ENCODE measurements at places on chromosomes 2 and 18. TPM values are rescaled to one million over a fixed set of nuclear protein-coding genes. Genes with fewer than 3 reads are reported as not detected.

- H3K4me3 ChIP-seq = no peak overlapping the region
- DNase-seq = no peak
- no peak overlapping the region for H3K27ac ChIP-seq
- peaks cover 4% of the 10 kb centered on the region for H3K27me3 ChIP-seq
These were observed 94.9 kb downstream of the KCTD1 start for GRCh38 chr18:26453386-26453901.

GRCh38 chr2:8554296-8554806 lies 127.5 kb upstream of the ID2 start:
- no peak overlapping the region for H3K27ac ChIP-seq
- peaks cover 12% of the 10 kb centered on the region for H3K4me1 ChIP-seq
- H3K36me3 ChIP-seq = peaks cover 3% of the 10 kb centered on the region
- no peaks in the 10 kb centered on the region for H3K27me3 ChIP-seq
- no peak overlapping the region for H3K4me3 ChIP-seq
- DNase-seq = no peak

DNA sequence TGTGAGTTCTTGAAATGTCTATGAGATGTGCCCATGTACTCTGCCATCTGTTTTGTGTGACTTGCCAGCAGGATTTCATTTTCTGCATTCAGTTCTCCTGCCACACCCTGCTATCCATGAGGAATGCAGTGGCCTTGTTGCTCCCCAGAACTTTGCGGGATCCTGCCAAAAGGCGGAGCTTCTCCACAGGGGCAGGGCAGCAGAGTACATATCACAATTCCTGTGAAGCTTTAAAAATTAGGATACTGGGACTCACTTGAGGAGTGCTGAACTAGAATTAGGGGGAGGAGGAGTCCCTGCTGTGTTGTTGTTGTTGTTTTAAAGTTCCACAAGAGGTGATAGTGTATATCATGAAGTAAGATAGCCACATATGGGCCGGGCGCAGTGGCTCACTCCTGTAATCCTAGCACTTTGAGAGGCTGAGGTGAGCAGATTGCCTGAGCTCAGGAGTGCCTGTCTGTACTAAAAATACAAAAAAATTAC lies 76.4 kb downstream of the TANC1 start:
- no peak overlapping the region for H3K27ac ChIP-seq
- H3K27me3 ChIP-seq = peaks cover 5% of the 10 kb centered on the region
- no peak for DNase-seq
- H3K4me1 ChIP-seq = no peaks in the 10 kb centered on the region
- H3K36me3 ChIP-seq = no peaks in the 10 kb centered on the region

- no peak overlapping the region for H3K27ac ChIP-seq
- peaks cover 9% of the 10 kb centered on the region for H3K27me3 ChIP-seq
- H3K4me1 ChIP-seq = no peaks in the 10 kb centered on the region
- no peak for DNase-seq
- no peaks in the 10 kb centered on the region for H3K36me3 ChIP-seq
- no peak overlapping the region for H3K4me3 ChIP-seq
These were observed 96.8 kb upstream of the ARL4C start for GRCh38 chr2:234593636-234594035.

DNA sequence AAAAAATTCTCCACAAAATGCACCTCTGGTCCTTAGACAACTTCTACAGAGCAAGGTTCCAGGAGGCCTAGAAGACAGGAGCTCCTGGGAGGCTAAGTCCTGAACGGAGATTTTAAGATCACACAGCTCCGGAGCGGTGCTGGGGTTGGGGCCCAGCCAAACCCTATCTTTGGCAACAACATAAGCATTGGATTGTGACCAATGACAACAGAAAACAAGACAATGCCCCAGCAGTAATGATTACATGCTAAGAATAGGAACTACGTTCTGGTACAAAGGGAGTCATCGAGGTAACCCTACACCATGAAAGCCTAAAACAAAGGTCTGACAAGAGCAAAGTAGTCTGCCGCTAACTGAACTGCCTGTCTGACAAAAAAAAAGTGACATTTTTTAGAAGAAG lies 171.2 kb downstream of the CMPK2 start:
- no peaks in the 10 kb centered on the region for H3K4me1 ChIP-seq
- no peaks in the 10 kb centered on the region for H3K36me3 ChIP-seq
- DNase-seq = no peak
- no peak overlapping the region for H3K27ac ChIP-seq
- H3K27me3 ChIP-seq = no peaks in the 10 kb centered on the region

DNA sequence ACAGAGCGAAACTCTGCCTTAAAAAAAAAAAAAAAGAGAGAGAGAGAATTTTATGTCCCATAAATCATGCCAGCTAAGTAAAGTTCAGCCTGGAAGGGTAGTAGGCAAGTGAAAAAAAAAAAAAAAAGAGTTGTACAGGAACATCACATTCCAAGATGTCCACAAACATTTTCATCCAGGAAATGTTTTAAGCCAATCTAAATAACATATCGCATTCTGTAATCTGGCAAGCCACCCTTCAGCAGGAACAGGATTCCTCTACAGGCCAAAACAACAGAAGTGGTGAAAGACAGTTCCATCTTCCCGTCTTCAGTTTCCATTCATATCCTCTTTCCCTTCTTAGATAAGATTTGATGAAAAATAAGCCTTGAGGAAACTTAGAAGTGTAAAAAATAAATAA lies 1108.1 kb upstream of the DDX18 start:
- H3K27ac ChIP-seq = no peak overlapping the region
- no peaks in the 10 kb centered on the region for H3K27me3 ChIP-seq
- no peak for DNase-seq
- no peaks in the 10 kb centered on the region for H3K36me3 ChIP-seq

DNA sequence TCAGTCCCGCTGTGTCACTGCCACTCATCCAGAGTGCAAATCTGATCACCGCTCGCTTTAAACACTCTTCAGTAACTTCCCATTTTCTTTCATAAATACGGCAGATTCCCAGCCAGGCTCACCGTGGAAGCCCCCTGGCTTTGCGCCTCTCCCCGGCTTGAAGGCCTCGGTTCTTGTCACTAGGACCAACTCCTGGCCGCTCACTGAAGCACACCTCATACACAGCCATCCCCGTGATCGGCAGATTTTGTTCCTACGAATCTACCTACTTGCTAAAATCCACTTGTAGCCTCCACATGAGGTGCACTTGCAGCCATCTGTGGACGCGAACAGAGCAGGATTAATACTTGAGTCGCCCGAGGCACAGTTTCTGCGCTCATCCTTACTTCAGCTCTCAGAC lies 462.4 kb upstream of the MYT1L start:
- DNase-seq = no peak
- H3K4me1 ChIP-seq = no peaks in the 10 kb centered on the region
- no peak overlapping the region for H3K27ac ChIP-seq
- H3K4me3 ChIP-seq = no peak overlapping the region
- peaks cover 6% of the 10 kb centered on the region for H3K27me3 ChIP-seq

DNA sequence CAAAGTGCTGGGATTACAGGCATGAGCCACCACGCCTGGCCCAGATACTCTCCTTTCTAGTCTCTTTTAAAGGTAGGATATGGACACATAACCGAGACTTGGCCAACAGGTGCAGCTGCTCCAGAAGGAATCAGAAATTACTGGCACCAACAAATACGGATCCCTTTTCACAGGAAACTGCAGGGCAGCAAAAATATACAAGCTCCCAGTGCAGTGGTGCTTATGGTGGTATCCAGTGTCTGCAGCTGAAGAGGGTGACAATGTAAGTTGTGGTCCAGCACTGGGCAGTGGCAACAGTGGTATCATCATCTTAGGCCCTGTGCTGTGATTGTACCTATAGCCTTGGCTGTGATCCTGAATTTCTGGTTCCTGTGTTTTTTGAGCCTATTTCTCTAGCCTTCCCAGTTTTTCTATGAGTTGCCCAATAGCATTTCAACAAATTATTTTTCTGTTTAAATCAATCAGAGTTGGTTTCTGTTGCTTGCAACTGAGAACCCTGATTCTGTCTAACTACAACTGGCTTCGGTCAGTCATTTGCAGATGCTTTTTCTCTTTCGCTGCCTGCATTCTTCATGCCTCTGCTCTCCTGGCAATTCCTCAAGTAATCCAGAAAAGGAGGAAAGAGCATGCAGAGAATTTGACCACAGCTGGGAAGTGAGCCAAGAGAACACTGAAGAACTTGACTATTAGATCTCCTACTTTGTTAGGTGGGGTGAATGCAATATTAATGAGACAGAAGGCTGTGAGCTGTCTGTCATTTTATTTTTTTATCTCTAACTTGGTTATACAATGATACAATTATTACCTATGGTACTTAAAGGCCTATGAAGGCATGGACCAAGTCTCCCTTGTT lies 30.8 kb upstream of the EML4 start:
- DNase-seq = no peak
- H3K4me1 ChIP-seq = peaks cover 70% of the 10 kb centered on the region
- H3K4me3 ChIP-seq = no peak overlapping the region
- H3K36me3 ChIP-seq = no peaks in the 10 kb centered on the region
- H3K27ac ChIP-seq = no peak overlapping the region
- H3K27me3 ChIP-seq = no peaks in the 10 kb centered on the region

GRCh38 chr2:24304098-24304497 lies 56.2 kb downstream of the ITSN2 start:
- no peak for DNase-seq
- H3K27me3 ChIP-seq = no peaks in the 10 kb centered on the region

GRCh38 chr2:161237392-161238264 lies 70.6 kb upstream of the PSMD14 start:
- peak overlapping the region; percentile 60 for H3K27ac ChIP-seq
- peaks cover 43% of the 10 kb centered on the region for H3K4me1 ChIP-seq
- peak; percentile 66 for DNase-seq
- H3K4me3 ChIP-seq = peak overlapping the region; percentile 83
- H3K27me3 ChIP-seq = no peaks in the 10 kb centered on the region

- H3K4me3 ChIP-seq = no peak overlapping the region
- peaks cover 2% of the 10 kb centered on the region for H3K27me3 ChIP-seq
- DNase-seq = peak; percentile 5
- no peaks in the 10 kb centered on the region for H3K36me3 ChIP-seq
- peaks cover 3% of the 10 kb centered on the region for H3K4me1 ChIP-seq
These were observed 47.7 kb upstream of the CTDP1 start for GRCh38 chr18:79631761-79632446.

DNA sequence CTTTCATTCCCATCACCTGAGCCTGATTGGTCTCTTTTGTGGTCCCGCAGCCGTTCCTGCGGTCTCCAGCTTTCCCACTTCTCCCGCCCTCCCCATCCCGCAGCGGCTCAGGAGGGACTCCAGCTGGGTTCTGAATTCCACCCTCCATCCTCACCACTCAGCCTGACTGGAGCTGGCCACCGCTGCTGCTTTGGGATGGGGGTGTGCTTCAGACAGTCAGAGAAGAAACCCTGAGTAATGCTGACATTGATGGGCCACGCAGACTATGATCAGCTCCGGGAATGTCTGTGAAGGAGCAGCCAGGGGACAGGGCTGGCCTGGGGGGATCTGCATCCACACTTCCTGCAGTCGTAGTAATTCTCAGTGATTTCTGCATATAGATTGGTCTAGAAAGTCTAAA lies 45.9 kb upstream of the TXNDC2 start:
- no peaks in the 10 kb centered on the region for H3K36me3 ChIP-seq
- no peak overlapping the region for H3K4me3 ChIP-seq
- no peak overlapping the region for H3K27ac ChIP-seq
- no peak for DNase-seq

DNA sequence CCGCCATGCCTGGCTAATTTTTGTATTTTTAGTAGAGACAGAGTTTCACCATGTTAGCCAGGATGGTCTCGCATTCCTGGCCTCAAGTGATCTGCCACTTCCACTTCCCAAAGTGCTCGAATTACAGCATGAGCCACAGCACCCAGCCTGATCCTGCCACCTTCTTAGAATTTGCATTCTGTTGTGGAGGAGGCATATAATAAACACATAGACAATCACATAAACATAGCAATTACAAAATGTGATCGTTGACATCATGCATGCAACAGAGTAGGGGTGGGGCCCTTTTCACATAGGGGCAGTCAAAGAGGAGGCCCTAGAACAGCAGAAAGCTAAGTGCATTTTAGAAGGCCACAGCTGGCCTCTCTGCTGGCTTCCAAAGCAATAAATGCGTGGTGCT lies 39.9 kb upstream of the TSPYL6 start:
- no peaks in the 10 kb centered on the region for H3K36me3 ChIP-seq
- H3K4me1 ChIP-seq = no peaks in the 10 kb centered on the region
- no peaks in the 10 kb centered on the region for H3K27me3 ChIP-seq
- H3K4me3 ChIP-seq = no peak overlapping the region

GRCh38 chr2:118202707-118203303 lies 114.5 kb downstream of the INSIG2 start:
- H3K27me3 ChIP-seq = peaks cover 17% of the 10 kb centered on the region
- DNase-seq = peak; percentile 67
- no peak overlapping the region for H3K27ac ChIP-seq
- H3K36me3 ChIP-seq = no peaks in the 10 kb centered on the region
- no peak overlapping the region for H3K4me3 ChIP-seq

- no peak overlapping the region for H3K27ac ChIP-seq
- peaks cover 13% of the 10 kb centered on the region for H3K36me3 ChIP-seq
- no peaks in the 10 kb centered on the region for H3K27me3 ChIP-seq
- DNase-seq = no peak
- no peak overlapping the region for H3K4me3 ChIP-seq
These were observed 12.0 kb upstream of the MBP start for GRCh38 chr18:77144451-77145118.

DNA sequence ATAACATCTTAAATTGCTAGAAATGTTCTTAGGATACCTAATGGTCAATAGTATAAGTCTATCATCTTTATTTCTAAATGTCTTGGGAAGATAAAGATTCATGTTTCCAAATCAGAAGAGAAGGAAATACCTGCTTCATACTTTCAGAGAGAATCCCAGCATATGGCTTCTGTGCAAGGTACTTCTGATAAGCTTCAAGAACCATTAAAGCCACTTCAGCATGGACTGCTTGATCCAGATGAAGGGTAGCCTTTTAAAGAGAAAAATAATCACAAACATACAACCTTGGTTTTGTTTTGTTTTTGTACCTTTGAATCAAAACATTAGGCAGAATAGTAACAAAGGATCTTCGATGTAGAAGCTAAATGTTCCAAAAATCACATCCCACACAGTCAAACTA lies 44.0 kb downstream of the EPG5 start:
- peaks cover 10% of the 10 kb centered on the region for H3K4me1 ChIP-seq
- no peak overlapping the region for H3K27ac ChIP-seq
- H3K4me3 ChIP-seq = no peak overlapping the region
- H3K36me3 ChIP-seq = peaks cover 43% of the 10 kb centered on the region

CHRNA1 gene
- not detected for total RNA-seq

HOXD9 gene
- total RNA-seq = not detected

PLEK gene
- 7.6 TPM for total RNA-seq

TCF23 gene
- not detected for total RNA-seq

PLA2R1 gene
- not detected for total RNA-seq

UGT1A3 gene
- not detected for total RNA-seq

CSRNP3 gene
- not detected for total RNA-seq

STAT4 gene
- 52.4 TPM for total RNA-seq

VAMP5 gene
- total RNA-seq = 49.7 TPM

GPD2 gene
- 28.6 TPM for total RNA-seq

DAPL1 gene
- not detected for total RNA-seq

ANKRD30B gene
- not detected for total RNA-seq

All from activated CD4-positive, alpha-beta memory T cell treated with anti-CD3 and anti-CD28 coated beads for 36 hours (primary cell).